Stimulated activated CD4-positive, alpha-beta T cell treated with anti-CD3 and anti-CD28 coated beads, Interleukin-1b, Interleukin-23, amount 100 ng/mL, for 1 hour (primary cell): ENCODE measurements at places on chromosomes 11 and 22.

DNA sequence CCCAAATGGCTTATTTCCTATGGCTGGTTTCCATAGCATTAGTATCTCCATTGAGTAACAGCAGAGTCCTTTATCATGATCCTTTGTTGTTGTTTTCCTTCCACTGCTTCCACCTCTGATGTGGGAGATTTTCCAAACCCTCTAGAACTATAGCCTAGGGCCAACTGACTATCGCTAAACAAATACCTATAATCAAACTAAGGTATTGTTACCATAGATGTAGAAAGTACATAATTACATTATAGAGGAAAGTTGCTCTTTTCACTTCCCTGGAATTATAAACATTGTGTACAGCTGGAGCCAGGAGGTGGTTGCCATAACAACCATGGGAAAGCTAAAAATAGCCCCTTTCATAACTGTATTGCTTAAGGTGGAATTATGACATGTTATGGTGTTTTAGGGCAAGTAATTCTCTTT, 47.0 kb upstream of the ALKBH3 start:
- no peak for DNase-seq

DNA sequence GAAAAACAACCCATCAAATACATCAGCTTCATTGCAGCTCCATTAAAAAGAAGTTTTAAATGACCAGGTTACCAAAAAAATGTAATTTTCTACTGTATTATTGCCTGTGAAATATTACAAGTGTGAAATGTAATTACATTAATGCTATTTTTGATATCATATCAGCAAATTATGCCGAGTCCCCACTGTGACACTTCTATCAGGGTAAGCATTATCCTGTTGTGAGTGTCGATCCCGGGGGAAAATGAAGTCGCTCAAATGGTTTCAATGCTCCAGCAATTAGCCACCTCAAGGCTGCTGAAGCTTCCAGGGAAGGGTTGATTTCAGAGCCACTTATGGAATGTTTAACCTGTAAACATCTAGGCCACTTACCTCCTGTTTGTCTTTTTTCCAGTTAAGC, 70.4 kb downstream of the RCN1 start:
- no peak for DNase-seq

- DNase-seq: no peak
These were observed 59.1 kb downstream of the CLMP start for GRCh38 chr11:123135863-123136446.

DNA sequence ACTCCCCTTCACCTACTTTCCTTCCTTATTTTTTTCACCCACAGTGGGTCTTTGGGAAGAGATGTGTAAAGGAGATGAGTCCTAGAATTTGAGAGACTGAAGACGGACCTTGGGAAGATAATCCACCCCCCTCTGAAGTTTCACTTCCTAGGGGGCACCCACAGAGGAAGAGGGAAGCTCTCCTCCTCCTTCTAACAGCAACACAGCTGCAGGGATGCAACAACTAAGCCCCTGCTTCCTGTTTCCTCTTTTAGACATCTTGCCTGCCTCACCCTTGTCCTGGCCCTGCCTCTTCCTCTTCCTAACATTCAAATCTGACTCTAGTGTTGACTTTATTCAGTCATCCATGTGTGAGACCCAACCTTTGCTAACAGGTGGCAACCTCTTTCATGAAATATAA, 424.6 kb downstream of the BUD13 start:
- DNase-seq: no peak

DNA sequence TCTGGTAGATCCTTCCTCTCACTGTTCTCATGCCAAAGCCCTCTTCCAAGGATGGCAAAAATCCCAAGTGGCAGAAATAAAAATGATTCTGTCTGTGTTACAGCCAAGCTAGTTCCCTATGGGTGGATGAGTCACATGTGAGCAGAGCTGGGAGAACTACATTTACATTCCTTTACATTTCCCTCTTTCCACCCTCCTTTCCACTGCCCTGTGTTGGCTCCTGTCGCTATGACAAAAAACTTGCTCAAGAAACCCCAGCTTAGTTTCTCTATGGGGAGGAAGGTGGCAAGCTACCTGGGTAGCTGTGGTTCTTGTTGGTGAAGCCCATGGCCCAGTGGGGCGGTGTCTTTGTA, 10.2 kb upstream of the DDB2 start:
- DNase-seq: no peak

GRCh38 chr11:3091081-3091845, 34.0 kb upstream of the CARS1 start:
- DNase-seq: no peak

DNA sequence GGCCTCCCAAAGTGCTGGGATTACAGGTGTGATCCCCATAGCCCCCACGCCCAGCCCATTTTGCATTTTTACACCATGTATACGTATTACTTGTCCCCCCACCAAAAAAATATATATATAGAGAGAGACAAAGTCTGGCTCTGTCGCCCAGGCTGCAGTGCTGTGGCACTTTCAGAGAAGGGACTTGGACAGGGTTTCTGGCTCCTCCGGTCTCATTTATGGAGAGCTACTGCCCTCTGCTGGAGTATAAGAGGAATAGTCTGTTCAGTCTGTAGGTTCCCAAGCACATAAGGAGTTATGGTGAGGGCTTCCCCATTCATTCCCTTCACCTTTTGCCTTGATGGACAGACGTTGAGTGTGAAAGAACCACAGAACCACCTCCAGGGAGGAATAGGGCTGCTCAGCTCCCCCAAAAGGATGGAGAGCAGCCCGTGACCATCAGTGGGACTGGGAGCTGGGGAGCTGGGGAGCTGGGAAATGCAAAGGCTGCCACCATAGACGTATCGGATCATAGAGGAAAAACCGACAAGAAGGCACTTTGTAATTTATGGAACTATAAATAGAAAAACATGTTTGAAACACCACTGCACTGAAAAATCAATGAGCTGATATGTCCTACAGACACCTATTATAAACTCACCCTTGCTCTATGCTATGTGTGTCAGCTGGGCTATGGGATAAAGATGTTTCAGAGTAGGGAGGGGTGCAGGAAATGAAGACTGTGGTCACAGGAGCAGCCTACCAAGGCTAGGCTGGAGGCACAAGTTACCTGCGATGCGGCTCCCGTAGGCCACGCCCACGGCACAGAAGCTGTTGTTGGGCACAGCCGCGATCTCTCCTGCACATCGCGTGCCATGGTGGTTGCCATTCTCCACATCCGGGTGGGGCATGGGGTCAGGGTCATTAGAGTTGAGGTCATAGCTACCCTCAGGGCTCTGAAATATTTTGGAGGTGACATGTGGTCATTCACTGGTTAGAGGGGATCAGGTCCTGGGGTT, 5.2 kb downstream of the PCSK7 start:
- DNase-seq: no peak

GRCh38 chr22:46382524-46382923, 47.0 kb downstream of the TRMU start:
- DNase-seq: no peak

- no peak for DNase-seq
These were observed 3.0 kb downstream of the LRFN4 start for GRCh38 chr11:66859686-66860448.

GRCh38 chr11:118911880-118912741, 13.6 kb downstream of the BCL9L start:
- no peak for DNase-seq

DNA sequence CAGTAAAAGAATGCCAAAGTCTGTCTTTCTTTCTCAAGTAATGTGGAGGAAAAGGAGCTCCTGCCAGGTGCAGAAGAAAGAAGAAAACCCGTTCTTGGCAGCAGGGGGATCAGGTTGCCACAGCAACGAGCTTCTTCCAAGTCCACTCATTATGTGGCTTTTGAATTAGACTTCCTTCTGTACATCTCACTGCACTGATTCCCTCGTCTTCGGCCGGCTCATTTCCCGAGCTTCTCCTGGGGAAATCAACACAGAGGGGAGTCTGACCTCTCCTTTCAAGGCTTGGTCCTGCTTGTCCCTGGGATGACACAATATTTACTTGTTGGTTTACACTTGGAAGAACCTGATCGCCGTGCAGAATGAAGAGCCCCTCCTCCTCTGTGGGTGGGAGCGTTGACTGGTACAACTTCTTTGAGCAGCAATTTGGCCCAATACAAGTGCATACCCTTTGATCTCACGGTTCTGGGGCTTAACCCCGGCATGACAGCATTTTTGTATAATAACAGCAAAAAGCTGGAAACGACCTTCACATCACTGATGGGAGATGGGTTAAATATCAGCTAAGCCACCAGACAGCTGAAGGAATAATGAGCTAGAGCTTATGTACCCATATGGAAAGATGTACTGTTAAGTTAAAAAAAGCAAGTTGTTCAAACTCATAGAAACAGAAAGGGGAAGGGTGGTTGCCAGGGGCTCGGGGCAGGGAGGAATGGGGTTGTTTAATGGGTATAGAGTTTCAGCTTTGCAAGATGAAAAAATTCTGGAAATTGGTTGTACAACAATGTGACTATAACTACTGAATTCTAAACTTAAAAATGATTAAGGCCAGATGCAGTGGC, 35.4 kb downstream of the MCHR1 start:
- DNase-seq: no peak

- no peak for DNase-seq
These were observed 462.4 kb downstream of the DLG2 start for GRCh38 chr11:85164743-85165142.

- DNase-seq: no peak
These were observed 18.6 kb downstream of the TREH start for GRCh38 chr11:118660681-118661424.

DNA sequence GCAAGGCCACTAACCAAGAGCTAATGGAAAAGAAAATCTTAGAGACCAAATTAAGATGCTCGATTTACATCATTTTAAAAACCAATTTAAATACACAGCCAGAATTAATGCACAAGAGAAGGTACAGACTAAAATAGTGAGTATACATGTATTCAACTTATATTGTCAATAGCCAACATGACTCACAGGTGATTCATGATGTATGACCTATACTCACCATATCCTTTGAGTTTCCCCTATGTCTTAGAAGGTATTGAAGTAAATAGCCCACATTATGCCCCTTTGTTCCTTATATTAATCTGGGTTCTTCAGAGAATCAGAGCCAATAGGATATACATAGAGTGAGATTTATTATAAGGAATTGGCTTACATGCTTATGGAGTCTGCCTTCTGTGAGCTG, 97.5 kb upstream of the ANO3 start:
- DNase-seq: no peak

- no peak for DNase-seq
These were observed 16.6 kb downstream of the POLA2 start for GRCh38 chr11:65278356-65278755.

GRCh38 chr11:73176874-73177155, 34.7 kb upstream of the FCHSD2 start:
- no peak for DNase-seq

DNA sequence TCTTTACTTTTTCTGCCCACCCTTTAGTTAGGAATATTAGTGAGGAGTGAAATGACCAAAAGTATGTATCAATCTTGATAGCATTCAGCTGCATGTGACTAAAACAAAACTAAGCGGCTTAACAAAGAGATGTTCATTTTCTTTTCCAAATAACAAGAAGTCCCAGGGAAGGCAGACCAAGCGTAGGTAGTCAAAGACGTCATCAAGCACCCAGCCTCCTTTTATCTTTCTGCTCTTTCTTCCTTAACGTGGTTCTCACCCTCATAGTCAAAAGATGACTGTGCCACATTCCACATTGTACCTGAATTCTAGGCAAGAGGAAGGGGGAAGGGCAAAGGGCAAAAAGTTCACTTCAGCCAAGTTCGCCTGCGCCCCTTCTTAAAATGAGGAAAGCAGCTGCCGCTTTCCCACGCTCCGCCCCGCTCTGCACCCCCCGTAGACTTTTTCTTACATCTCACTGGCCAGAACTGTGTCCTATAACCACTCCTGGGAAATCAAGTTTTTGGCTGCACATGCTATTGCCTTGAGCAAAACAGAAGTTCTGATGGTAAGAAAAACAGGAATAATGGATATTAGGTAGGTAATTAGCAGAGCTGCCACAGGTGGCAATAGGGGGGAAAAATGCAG, 14.6 kb upstream of the PGM2L1 start:
- DNase-seq: no peak

- no peak for DNase-seq
These were observed 63.2 kb upstream of the SNX19 start for GRCh38 chr11:130979386-130979972.

GRCh38 chr11:122656631-122657101, 1.1 kb downstream of the UBASH3B start:
- DNase-seq: peak; percentile 13

GRCh38 chr11:6670202-6670830, 12.8 kb downstream of the MRPL17 start:
- DNase-seq: no peak

- DNase-seq: peak; percentile 26
These were observed 16.1 kb downstream of the NCAPD3 start for GRCh38 chr11:134207538-134208239.

DNA sequence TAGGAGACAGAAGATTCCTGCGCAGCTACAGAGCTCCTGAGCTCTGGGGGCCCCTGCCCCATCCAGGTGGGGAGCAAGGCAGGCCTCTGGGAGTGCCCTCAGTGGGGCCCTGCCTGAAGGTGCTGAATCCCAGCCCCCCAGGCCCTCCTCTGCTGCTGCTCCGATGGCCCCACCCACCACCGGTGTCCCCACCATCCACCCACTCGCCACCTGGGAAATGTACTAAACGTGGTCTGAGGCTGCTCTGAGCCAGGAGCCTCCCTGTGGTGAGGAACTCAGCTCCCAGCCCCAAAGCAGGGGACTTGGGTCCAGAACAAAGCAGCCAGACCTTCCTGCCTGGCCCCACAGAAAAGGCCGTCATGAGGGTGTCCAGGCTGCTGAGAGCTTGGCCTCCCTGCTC, 289.4 kb downstream of the CTTN start:
- no peak for DNase-seq

DNA sequence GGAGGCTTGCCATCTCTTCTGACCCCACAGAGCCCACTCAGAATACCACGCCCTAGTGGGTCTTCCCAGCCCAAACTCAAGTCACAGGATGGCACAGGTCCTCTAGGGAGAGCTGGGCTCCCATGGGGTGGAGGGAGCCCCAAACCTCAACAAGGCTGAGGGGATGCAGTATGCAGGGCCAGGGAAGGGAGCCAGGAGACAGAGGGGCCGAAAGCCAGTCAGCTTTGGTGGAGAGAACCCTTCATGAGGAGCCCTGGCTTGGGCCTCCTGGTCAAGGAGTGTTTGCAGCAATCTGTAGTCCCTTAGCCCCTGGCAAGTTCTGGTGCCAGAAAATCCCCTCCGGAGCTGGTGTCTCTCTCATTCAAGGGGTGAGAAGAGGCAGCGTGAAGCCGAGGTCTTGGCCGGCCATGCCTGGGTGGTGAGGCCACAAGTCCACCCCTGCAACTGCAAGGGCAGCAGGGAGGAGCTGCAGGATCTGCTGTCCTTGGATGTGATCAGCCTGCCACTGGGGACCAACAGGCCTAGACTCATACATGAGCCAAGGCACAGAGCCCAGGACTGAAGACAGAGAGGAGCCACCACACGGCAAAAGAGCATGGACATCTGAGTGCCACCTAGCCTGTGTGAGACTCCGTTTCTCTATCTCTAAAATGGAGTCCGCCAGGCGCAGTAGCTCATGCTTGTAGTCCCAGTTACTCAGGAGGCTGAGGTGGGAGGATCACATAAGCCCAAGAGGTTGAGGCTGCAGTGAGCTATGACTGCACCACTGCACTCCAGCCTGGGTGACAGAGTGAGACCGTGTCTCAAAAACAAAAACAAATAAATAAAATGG, 24.1 kb downstream of the NEAT1 start:
- no peak for DNase-seq
